ENCODE measurements at places on chromosomes 1 and 21.
A peak's percentile ranks its signal among the peaks of the same experiment; 100 is the strongest.

DNA sequence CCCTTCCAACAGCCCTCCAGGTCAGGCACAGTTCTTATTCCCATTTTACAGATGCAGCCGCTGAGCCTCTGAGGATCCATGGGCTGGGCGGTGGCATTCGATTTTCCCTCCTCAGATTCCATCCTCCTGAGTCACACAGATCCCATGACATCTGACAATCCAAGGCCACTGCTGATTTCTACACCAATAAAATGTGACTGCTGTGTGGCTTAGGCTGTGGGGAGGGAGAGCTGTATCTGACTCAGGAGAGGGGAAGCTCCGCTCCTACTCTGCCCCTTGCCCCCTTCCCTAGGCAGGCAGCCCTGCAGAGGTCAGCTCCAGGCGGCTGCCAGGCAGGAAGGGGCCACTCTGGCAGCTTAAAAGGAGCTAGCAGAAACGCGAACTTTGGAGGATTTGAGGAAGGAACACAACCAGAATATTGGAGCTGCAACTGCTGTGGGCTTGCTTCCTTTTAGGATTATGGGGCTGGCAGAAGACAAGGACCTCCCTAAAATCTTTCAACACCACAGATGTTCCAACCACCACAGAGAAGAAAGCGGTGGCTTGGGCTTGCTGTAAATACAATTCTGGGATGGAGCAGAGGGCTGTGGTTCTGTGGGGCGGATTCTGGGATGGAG, 50.0 kb downstream of the MRPL37 start:
- DNase-seq: no peak

GRCh38 chr1:79042117-79042516, 35.6 kb upstream of the ADGRL4 start:
- DNase-seq: peak; percentile 60

- no peak for DNase-seq
Observed at GRCh38 chr1:205355075-205355453, 1.7 kb downstream of the KLHDC8A start.

DNA sequence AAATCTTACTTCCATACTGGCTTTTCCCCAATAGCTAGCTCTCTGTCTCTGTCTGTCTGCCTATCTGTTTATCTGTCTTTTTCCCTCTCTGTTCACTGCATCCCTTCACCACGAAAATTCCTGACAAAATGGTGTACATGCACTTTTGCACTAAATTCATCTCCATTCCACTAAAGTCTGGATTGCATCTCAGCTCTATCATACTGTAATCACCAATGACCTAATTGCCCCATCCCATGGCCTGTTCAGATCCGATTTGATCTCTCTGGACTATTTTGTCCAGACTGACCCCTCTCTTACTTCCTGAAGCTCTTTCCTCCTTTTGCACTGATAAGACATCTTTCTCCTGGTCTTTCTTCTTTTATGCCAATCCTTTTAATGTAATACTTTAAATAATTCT, 112.5 kb upstream of the USH2A start:
- no peak for DNase-seq

- DNase-seq: no peak
Observed at GRCh38 chr1:117571496-117571895, 34.4 kb upstream of the TENT5C start.

GRCh38 chr1:228081578-228082213, 812 bp upstream of the ARF1 start:
- DNase-seq: no peak

DNA sequence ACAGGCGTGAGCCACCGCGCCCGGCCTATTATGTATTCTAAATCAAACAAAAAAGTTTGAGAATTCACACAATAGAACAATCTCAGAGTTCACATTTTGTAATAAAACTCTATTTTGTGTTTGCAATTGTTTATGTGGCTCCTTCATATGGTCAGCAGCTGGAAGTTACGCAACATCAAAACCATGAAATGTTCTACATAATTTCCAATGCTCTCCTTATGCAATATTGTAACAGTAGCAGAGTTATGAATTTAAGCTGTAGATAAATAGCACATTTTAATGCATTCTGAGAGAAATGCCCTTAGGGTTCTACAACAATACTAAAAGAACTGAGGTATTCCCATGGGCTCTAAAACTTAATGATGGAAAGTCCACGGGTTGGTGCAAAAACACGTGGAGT, 62.3 kb upstream of the COL11A1 start:
- DNase-seq: no peak

GRCh38 chr1:15680561-15681348, 3.4 kb upstream of the PLEKHM2 start:
- DNase-seq: no peak

DNA sequence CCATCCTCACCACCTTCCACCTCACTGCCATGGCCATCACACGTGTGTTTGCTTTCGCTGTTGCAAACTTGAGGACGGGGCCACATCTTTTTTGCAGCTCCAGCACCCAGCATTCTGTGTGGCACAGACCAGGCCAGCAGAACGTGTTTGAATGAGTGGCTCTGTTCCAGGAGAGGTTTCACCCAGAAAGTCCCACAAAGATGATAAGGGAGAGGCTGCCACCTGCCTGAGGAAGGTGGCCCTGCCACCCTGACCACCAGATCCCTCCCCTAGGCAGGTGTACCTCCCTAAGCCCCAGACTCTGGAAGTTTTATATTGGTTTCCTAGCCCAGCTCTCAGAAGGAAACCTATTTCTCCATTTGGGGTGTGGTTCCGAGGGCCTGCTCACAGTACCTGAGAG, 252.1 kb downstream of the KAZN start:
- peak; percentile 67 for DNase-seq

GRCh38 chr1:47469390-47469759, 31.5 kb downstream of the FOXD2 start:
- no peak for DNase-seq

DNA sequence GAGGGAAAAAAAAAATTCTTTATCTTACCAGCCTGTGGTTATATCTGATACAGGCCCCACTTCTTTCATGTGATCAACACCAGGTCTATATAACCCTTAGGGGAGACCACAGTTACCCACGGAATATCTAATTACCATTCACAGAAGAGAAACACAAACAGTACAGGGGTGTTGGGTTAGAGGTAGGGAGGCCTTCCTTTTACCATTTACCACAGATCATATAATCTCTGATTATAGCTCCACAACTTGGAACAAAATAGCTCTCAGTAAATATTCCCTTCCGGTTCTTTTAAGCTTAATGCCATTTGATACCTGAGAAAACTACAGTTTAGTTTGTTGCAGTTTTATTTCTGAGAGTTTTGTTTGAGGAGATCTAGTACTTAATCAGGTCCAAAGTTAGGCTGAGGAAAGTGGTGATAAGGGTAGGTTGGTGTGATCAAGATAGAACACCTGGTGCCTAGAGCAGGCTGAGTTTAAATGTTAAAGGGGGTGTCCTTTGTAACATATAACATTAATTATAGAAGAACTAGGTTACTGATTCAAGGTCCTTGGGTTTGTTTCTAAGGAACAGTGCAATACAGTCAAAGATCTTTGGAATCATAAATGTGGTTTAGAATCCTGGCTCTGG, 14.1 kb downstream of the EPB41 start:
- DNase-seq: peak; percentile 48

DNA sequence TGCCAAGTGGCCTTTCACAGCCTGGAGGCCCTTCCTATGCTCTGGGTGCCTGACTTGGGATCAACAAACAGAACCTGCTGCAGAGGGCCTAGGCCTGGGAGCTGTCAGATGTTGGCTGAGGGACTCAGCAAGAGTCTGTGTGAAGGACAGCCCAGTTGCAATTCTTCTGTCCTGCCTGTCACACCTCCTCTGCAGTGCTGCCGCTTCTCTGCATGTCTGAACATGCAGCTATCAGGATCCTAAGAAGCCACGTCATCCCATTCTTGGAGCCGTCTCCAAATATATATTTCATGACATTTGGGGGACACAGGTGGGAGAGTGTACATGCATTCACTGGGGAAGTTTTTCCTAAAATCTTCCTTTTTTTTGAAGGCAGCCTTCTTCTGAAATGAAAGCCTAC, 8.6 kb downstream of the FCAMR start:
- no peak for DNase-seq

DNA sequence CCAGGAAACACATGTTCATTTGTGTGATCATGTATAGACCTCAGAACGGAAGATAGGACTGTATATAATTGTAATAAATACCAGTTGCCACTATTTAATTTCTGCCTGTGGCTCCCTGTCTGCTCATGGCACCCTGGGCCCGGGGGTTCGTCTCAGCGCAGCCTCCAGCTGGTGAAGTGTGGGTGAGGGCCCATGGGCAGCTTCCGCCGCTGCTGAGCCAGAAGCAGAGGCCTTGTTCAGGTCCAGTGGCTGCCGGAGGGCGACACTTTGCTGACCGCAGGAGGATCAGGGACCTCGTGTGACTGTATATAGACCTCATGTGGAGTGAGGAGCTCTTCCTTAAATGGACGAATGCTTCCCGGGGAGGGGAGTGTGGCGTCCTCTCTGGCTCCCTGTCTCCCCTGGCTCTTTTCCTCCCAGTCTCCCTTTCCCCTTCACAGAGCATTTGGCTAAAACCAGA, 155.9 kb downstream of the PEX14 start:
- no peak for DNase-seq

- DNase-seq: no peak
Observed at GRCh38 chr21:35579520-35580293, 480.6 kb downstream of the SETD4 start.

GRCh38 chr21:31191553-31191952, 152.5 kb downstream of the TIAM1 start:
- no peak for DNase-seq

DNA sequence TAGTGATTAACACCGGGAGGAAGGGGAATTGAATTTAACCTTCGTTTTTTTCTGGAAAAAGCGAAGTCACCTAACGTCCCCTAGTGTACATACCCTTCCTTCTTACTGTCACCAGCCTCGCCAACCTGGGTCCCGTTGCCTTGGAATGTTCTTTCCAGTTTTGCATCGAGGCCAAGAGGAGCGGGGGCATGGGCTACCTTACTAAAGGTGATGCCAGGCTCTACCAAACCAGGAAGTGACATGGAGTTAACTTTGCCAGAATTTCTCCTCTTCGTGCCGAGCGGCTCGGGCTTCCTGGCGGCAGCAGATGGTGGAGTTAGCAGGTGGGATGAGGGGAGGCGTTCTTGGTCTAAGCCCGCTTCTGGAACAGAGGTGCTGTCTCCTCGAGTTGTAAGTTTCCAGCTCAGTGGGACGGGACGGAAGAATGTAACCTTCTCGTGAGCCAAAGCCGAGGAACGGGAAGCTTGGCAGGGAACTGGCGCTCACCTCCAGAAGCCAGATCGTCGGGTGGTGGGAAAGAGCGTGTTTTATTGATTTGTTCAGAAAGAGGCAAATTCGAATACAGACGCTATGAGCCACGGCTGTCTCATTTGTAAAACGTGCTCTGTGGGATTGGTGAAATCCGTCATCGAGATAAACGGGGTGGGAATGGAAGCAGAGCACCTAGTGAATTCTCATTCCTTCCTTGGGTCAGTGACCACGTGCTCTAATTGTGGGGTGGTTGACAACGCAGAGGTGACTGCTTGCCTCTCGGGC, 486 bp downstream of the NIPAL3 start:
- DNase-seq: no peak

DNA sequence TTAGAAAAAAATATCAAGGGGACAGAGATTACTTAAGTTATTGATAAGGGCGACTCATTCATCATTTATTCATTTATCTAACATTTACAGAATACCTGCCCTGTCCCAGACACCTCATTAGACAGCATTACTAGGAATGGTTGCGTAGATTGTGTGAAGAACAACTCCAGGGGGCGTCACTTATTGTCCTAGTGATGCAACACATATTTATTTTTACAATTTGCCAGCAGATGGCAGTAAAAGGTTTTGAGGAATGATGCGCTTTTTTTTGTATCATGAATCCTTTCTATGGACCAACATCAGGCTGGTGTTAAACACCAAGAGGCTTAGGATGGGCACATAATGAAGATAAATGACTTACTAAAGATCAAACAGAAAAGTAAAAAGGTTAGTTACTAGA, 5.5 kb downstream of the NCAM2 start:
- peak; percentile 55 for DNase-seq
